ENCODE measurements at places on chromosomes 5 and 9. TPM values are rescaled to one million over a fixed set of nuclear protein-coding genes. Genes with fewer than 3 reads are reported as not detected.

Gene GARIN3
- total RNA-seq = 1.4 TPM

Gene CER1
- total RNA-seq = not detected

Gene HK3
- total RNA-seq = 0.62 TPM

Gene ZDHHC11B
- total RNA-seq = 0.67 TPM

Gene SLC6A18
- total RNA-seq = not detected

Gene PALM2AKAP2
- 0.36 TPM for total RNA-seq

Gene FAM169A
- 10.4 TPM for total RNA-seq

All from activated CD4-positive, alpha-beta memory T cell treated with anti-CD3 and anti-CD28 coated beads for 36 hours (primary cell).